ENCODE measurements at places on chromosomes 1 and 21.

- no peak for DNase-seq
These were observed 98.0 kb downstream of the KCNJ15 start for GRCh38 chr21:38354746-38355145.

GRCh38 chr1:226474443-226475141, 66.7 kb upstream of the PARP1 start:
- no peak for DNase-seq

DNA sequence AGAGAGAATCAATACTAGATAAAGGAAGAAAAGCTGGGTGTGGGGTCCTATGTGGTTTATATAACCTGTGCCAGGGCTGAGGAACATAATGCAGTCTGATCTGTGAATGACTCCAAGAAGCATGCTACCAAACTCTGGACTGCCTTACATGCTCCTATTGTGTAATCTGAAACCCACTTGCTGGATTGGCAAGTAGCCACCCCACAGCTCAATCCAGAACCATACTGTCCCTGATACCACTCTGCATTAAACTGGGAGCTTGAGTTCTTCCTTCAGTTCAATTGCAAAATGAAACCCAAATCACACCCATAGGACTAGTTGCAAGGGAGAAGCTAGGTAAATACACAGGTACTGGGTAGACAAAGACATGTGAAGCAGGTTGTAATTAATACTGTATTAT, 115.4 kb upstream of the NEGR1 start:
- DNase-seq = no peak

DNA sequence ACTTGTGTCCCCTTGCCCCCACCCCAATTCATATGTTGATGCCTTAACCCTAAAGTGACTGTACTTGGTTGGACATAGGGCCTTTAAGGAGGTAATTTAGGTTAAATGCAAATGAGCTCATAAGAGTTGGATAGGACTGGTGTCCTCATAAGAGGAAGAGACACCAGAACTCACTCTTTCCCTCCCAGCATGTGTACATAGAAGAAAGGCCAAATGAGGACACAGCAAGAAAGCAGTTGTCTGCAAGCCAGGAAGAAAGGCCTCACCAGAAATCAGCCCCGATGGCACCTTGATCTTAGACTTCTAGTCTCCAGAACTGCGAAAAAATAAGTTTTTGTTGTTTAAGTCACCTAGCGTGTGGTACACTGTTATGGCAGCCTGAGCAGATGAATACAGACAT, 45.5 kb downstream of the RAB3GAP2 start:
- DNase-seq = no peak

DNA sequence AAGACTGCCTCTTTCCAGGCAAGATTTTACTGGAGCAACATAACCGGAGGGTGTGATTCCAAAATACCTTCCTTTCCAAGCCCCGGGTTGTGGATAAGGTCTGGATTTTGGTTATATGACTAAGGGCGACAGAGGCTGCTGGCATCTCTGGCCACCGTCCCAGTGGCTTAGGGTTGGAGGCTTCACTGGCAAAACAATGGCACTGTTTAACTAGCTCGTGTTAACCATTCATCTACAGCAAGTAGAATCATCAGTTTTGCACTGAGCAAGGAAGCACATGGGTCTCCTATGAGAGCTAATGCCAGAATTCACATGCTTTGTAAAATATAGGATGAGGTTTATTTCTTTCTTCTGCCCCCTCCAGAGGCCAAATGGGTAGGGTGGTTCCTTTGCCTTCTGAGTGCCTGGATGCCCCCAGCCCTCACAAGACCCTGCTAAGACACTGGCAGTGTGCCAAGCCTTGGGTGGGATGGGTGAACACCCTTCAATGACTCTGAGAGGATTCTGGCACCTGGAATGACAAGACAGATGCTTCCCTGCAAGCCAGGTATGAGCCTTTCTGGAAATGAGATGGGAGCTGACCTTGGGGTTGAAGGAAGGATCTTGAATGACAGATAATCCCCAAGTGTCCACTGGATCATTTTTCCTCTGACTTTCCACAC, 36.8 kb downstream of the DHCR24 start:
- DNase-seq = no peak

DNA sequence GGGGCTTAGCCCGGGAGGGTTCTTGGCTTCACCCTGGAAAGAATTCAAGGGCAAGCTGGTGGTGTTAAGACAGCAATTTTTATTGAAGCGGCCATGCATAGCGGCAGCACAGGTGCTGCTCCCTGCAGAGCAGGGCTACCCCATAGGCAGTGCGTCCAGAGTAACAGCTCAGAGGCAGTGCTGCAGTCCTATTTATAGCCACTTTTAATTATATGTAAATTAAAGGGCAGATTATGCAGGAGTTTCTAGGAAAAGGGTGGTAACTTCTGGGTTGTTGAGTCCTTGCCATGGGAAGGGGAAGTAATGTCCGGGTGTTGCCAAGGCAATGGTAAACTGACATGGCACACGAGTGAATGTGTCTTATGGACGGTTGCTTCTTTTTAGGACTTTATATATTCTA, 57.0 kb downstream of the VPS26C start:
- DNase-seq = no peak

GRCh38 chr21:35023396-35024070, 25.6 kb downstream of the RUNX1 start:
- DNase-seq = no peak

- no peak for DNase-seq
These were observed 21.4 kb downstream of the ARHGAP29 start for GRCh38 chr1:94215955-94216354.

GRCh38 chr1:153586347-153586746, 20.7 kb upstream of the S100A2 start:
- no peak for DNase-seq

GRCh38 chr1:100730130-100730529, 10.6 kb downstream of the VCAM1 start:
- no peak for DNase-seq

DNA sequence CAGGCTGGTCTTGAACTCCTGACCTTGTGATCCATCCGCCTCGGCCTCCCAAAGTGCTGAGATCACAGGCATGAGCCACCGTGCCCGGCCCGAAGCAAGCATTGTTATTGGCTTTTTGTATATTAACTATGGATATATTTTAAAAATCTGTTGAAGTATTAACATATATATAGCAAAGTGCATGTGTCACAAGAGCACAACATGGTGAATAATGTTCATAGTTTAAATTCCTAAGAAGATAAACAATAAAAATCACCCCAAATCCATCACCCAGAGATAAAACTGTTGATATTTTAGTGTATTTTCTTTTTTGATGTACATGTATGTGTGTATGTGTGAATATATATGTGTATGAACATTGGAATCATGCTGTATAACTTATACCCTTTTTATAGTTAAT, 9.1 kb upstream of the FOXE3 start:
- DNase-seq = no peak

GRCh38 chr1:165891111-165891860, 63.9 kb downstream of the UCK2 start:
- no peak for DNase-seq

All from T-cell (primary cell).